NCI-H1436 treated with DMSO at 0.1 percent for 48 hours (cell line): ENCODE measurements at places on chromosomes 6 and 20.

DNA sequence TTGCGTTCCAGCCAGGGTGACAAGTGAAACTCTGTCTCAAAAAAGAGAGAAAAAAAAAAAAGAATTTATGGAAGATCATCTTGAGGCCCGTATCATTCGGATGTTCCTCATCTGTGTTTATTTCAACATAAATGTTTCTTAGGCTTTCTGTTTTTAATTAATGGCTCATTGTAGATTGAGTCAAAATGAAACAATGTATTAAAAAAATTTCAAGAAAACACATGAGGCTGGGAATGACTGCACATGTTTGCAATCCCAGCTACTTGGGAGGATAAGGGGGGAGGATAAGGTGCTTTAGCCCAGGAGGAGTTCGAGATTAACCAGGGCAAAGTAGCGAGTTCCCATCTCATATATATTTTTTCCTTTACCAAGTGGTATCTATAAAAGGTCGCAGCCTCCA is 47.3 kb downstream of the ITCH start:
- DNase-seq, result no peak

GRCh38 chr6:7433121-7433617 is 43.6 kb downstream of the RIOK1 start:
- DNase-seq, result no peak

GRCh38 chr6:13165502-13166172 is 162.7 kb downstream of the TBC1D7 start:
- no peak for DNase-seq

- no peak for DNase-seq
These were observed 18.4 kb upstream of the CCDC167 start for GRCh38 chr6:37518116-37518515.

DNA sequence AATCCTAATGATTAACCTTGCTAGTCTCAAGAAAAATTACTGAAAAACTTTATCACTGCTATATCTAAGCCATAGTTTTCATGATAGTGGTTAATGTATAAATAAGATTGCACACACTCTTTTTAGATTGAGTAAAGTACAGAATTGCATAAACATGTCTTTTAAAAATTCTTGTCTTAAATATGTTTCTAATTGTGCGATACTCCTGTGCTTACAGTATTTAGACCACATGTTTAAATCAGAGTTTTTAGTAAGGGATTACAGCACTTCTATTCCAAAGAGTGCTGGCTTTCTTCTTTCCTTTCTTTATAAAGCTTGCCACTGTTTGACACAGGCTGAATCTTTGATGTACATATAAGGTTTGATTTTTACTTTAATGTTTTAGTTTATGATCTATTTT is 36.8 kb upstream of the RGS17 start:
- DNase-seq, result no peak

DNA sequence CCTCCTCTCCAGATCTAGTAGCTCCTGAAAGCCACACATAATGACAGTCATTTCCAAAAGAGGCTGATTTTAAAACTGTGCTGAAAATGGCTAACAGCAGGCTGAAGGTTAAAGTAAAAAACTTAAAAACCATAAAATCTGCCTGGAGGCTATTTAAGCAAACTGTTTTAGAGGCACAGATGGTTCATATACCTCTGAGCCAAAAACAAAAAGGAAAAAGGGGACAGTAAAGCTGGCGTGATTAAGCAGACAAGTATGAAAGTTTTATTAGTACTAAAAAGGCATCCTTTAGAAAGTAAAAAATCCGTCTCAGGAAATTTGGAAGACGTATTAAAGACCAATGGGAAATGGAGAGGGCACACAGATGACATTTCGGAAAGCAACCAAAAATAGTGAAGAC is 55.8 kb downstream of the SOBP start:
- no peak for DNase-seq

DNA sequence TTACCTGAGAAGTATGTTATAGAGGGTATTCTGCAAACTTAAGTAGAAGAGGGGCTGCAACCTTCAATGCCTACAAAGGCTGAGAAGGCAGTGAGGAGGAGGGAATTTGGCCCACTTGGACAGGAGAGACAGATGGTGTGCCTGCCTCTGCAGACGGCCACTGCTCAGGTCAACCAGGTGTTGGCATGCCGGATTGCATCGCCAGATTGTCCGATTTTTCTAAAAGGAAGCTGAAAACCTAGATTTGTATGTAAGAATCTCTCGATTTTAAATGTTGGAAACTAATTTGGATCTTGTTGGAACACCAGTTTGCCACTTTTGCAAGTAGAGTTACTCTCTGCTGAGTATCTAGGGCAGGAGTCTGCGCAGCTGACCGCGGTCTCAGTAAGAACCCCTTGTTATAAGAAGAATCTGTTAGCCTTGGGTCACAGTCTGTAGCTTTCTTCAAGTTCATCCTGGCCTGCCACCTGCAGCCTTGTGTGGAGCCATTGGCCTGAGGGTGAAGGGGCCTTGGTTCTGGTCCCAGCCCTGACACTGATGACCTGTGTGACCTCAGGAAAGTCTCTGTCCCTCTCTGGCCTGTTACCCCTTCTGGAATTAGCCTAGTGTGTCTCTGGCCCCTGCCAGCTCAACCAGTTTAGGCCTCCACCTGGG is 54.4 kb downstream of the TGM2 start:
- no peak for DNase-seq

DNA sequence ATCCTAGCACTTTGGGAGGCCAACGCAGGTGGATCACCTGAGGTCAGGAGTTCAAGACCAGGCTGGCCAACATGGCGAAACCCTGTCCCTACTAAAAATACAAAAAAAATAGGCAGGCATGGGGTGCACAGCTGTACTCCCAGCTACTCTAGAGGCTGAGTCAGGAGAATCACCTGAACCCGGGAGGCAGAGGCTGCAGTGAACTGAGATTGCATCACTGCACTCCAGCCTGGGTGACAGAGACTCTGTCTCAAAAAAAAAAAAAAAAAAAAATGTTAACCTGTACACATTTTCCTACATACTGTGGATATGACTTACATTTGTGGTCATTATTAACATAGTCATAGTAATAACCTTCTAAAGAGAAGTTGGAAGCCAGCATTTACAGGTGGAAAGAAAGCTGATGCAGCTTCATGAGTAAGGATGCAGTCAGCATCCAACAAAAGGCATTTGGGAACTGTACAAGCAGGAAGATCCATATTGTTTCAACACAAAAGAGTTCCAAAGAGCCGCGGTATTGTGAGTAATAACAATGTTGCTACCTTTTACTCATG is 186.2 kb downstream of the GPX5 start:
- no peak for DNase-seq

- no peak for DNase-seq
These were observed 30.0 kb upstream of the FBXL4 start for GRCh38 chr6:98977671-98978292.
